ENCODE measurements at places on chromosomes 5 and 9.

DNA sequence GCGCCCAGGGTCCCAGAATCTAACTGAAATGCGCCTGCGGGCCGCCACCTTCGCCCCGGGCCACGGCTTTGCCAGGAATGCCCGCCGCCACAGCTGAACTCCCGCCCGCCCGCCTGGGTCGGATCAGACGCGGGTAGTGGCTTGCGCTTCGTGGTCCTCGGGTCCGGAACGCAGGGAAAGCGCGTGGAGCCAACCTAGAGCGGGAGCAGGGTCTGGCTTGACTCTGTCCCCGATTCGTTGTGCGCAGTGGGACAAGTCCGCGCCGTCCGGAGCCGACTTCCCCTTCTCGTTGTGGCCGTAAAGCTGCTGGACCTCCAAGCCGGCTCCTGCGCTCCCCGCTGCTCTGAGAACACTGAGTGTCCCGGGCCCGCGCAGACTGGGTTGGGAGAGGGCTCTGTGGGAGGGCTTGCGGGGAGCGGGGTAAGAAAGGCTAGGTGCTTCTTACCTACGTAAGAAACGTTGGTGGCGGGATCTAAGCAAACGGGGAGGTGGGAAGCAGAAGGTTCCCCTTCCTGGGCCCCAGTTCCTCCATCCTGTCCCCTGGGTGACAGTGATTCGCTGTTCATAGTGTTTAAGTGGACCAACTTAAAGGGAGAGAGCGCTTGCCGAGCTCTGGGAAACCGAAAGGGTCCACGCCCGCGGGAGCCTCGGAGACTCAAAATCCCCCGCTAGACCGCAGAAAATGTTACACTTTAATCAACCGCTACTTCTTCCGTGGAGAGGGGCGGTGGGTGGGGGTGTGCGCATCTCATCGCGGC is 4.4 kb upstream of the FOXE1 start:
- DNase-seq: no peak

DNA sequence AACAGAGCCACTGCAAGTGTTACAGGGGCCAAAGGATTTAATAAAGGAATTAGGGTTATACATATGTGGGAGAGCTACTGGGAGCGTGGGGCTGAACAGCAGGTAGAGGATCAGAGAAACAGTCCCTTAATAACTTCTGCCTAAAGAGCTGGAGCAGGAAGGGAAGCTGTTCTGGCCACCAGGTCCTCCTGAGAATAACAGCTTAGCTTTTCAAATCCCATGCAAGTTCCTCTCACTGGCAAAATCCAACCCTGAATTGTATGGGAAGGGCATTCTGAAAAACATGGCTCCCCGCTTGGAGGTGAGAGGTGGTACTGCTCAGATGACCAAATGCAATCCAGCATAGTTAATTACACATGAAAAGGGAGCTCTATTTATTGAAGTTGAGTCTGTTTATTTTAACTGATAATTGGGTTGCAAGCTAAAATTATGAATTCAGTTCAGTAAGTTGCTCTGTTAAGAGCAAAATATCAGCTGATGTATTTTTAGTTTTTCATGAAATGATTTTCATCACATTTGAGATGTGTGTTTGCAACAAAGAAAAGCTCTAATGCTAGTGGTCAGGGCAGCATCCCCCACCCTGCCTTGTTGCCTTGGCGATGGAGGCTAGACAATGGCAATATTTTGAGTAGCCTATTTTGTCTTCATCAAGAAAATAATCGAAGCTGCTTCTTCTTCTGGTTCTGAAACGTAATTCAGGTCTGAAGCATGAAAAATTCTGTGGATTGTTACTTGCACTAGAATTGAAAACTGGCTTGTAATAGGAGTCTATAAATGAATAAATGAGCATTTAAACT is 58.4 kb upstream of the SH3GL2 start:
- no peak for DNase-seq

GRCh38 chr5:142748568-142749249 is 21.5 kb upstream of the ARHGAP26 start:
- DNase-seq: peak; percentile 42

DNA sequence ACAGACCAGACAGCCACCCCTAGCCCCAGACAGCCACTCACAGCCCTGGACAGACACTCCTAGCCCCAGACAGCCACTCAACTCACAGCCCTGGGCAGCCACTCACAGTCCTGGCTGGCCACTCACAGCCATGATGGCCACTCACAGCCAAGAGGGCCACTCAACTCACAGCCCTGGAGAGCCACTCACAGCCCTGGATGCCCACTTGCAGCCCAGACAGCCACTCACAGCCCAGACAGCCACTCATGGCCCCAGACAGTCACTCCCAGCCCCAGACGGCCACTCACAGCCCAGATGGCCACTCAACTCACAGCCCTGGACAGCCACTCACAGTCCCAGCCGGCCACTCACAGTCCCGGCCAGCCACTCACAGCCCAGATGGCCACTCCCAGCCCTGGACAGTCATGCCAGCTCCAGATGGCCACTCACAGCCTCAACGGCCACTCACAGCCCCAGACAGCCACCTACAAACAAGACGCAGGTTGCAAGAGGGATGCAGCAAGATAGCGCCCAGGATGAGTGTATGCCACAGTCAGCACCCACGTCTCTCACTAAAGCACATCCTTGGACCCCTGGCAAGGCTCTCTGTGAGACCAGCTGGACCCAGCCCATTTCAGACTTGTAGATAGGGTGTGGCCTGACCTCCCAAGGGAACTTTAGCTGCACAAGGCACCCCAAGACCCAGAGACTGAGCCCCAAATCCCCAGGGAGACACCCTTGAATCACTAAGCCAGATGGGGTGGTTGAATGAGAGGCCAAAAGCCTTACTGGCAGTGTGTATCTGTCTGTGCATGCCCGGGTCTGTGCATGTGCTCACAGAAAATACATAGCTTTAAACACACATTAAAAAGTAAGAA is 22.4 kb downstream of the ZDHHC11B start:
- no peak for DNase-seq

- no peak for DNase-seq
Measured at GRCh38 chr9:120158221-120158620, 421.7 kb downstream of the CDK5RAP2 start.

GRCh38 chr5:36606036-36606427 is 374 bp upstream of the SLC1A3 start:
- no peak for DNase-seq

DNA sequence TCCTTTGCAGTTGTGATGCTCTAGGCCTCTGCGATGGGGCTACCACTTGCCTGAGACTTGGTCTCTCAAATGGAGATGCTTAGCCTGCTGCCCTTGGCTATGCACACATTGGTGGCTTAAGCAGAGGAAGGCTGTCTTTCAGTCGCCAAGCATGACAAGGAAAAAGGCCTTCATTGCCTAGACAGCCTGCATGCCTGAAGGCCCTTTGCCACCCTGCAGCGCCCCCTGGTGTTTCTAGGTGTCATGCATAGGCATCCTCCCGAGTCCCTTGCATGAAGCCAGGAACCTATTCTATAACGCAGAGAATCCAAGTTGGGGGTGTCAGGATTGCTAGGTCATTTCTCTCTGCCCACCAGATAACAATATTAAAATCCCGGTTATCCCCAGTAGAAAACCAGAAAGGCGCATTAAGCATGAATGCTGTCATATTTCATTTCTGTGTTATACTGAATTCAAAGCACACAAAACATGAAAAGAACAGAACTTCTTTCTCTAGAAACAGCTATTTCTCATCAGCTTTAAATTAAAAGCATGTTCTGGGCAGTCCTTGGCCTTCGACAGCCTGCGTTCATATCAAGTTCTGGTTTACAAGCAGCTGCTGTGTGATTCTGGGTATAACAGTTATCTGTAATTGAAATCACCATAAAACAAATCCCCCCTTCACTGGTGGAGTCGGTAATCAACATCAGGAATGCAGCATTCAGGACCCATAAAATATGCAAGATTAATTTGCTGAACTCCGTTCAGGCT is 59.7 kb upstream of the TRPC7 start:
- DNase-seq: no peak

DNA sequence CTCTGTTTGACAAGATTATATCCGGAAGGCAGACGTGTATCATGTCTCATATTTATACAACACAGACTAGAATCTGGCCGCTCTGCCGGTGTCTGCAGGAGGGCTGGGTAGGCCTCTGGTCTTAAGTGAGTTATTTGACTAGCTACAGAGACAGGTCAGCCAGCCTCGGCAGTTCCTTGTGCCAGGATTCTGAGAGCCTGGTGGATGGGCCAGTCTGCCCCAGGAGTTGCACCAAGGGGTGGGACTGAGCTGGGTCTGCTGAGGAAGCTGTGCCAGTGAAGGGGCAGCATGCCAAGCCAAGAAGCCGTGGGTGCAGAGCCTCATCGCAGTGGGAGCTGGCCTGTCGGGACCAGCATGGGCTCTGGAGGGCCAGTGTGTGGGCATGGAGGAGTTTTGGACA is 7.1 kb downstream of the SNX18 start:
- DNase-seq: no peak

DNA sequence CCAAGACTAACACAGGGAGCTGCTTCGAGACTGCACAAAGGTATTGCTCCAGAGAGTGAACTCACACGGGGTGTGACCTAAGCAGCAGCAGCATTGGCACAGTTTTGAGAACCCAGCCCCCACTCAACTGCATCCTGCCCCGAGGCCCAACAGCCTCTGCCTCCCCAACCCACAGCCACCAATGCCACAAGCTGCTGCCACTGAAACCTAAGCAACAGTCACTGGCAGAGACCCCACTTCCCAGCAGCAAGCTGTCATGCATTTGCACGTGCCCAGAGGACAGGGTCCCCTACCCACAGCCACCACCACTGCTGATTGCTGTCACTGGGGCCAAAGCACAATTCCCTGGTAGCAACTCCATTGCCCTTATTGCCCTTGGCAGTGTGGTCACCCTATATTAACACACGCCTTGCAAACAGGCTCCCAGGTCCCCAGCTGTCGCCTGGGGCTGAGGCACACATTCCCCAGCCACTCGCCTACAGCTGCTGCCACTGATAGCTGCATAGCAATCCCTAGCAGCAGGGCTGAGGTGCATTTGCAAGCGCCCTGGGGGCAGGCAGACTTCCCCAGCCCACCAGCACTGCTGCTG is 141.0 kb downstream of the AGTPBP1 start:
- DNase-seq: no peak

- DNase-seq: no peak
Measured at GRCh38 chr5:143214458-143214857, 189.0 kb downstream of the NR3C1 start.

DNA sequence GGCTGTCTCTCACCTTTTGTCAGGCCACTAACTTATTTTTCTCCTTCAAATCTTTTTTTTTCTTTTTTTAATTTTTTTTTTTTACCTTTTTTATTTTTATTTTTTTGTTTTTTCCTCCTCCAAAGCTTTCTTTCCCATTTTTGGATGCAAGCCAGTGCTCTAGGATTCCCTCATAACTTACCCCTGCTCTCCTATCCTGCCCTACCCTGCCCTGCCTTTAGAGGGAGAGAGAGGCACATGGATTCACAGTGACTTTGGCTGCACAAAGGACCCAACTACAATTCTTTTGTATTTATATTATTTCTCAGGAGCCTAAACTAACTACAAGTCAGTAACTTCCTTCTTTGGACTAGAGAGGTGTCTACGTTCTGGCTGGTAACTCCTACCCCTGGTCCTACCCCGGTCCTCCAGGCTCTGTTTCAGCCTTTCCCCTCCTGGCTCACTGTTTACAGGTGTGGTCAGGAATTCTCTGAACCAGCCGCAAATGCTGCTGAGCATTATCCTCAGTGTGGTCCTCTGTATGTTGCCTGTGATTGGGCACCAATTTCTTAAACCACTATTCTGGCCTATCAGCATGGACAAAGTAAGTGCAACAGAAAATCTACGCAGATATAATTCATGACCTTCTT is 8.4 kb upstream of the RUSC2 start:
- DNase-seq: no peak

DNA sequence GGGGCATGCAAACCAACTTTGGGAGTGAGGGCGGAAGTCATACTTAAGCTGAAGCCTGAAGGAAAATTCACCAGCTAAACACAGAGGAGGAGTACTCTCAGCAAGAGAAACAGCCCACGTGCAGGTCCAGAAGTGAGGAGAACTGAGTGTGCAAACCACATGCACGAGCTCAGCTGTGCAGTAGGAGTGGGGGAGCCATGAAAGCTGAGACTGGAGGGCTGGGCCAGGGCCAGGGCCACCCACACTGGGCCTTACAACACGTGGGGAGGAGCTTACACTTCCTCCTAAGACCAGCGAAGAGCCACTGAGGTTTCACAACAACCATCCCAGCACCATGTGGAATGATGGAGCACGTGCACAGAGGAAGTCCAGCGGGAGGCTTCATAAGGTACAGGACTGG is 9.3 kb upstream of the WWC1 start:
- DNase-seq: no peak

DNA sequence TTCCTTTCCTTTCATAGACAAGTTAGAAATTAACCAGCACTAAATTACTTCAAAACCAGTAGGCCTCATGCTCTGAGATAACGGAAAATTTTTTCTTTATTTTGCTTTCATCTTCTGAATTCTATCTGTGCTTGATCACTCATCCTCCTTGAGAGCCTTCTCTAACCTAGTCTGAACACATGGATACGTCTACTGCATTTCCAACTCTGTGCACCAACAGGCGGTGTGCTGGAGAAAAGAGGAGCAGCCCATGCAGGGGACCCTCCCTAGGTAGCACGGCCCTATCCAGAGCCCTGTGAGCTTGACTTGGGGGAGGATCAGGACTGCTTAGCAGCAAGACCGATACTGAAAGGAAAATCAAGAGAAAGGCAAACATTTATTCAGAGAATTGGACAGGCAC is 149.8 kb downstream of the AUH start:
- no peak for DNase-seq

DNA sequence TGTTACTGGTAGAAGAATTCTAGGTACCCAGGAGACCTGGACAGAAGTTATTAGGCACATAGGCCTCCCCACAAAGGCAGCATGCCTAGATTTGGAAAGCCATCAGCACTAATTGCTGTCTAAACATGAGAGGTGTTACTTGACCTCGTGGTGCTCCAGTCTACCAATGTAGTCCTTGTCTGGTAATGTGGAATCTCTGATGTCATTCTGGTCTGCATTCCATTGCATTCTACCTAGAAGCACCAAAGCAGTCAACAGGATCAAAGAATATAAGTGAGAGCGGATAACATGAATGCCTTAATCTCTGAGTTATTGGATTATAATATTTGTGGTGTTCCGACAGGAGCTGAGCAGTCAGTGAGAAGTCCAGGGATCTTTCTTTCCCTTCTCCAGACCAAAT is 175.2 kb downstream of the PSAT1 start:
- no peak for DNase-seq

DNA sequence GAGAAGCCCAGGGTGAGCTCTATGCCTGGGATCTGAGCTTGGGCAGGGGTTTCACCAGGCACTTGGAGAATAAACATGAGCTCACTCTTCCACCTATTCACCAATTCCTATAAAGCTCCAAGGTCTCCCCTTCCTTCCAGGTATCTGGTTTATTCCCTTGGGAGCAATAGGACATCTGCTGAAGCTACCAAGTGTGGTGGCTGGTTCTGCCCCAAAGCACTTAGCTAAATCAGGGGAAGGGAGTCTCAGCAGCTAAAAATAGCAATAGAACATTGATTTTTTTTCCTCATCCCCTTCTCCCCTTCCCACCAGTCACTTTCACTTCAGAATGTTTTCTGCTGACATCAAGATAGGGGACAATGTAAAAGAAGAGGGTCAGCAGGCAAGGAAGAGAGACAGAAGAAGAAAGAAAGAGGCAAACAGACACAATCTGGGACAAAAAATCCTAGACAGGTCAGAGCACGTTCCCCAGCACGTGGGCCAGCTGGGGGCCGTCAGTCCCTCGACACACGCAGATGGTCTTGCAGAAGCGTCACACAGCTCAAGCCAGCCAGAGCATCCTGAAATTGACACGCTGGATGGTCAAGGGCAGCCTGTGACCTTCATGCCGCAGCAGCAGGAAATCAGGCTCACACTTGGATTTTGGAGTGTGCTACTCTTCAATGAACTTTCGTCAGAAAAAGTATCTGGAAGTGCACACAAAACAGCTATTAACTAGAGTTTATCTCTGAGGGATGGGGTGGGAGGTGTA is 176.0 kb downstream of the ZNF608 start:
- no peak for DNase-seq

GRCh38 chr5:37774912-37775483 is 64.8 kb downstream of the GDNF start:
- DNase-seq: no peak

Data from effector CD8-positive, alpha-beta T cell (primary cell).